ENCODE measurements at places on chromosomes 2 and 18. TPM values are rescaled to one million over a fixed set of nuclear protein-coding genes. Genes with fewer than 3 reads are reported as not detected.
A peak's percentile ranks its signal among the peaks of the same experiment; 100 is the strongest.

- no peak for DNase-seq
These were observed 26.1 kb upstream of the WIPF1 start for GRCh38 chr2:174623690-174624089.

- DNase-seq: no peak
These were observed 100.0 kb downstream of the BIN1 start for GRCh38 chr2:127006962-127007361.

DNA sequence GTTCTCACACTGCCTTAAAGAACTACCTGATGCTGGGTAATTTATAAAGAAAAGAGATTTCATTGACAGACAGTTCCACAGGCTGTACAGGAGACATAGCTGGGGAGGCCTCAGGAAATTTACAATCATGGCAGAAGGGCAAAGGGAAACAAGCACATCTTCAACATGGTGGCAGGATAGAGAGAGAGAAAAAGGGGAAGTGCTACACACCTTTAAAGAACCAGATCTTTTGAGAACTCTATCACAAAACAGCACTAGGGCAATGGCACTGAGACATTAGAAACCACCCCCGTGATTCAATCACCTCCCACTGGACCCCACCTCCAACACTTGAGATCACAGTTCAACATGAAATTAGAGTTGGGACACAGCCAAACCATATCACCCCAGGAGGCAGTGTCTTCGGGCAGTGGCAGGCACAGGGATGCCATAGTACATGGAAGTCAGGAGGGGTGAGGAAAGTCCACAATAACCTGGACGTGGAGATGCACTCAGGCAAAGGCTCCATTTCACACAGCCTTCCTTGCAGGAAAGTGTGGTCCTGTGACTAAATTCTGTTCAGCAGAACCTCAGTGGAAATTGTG lies 120.4 kb upstream of the SERPINE2 start:
- DNase-seq: no peak

- no peak for DNase-seq
These were observed 74.8 kb downstream of the VAPA start for GRCh38 chr18:9988665-9989064.

- DNase-seq: no peak
These were observed 51.9 kb downstream of the MAP4K3 start for GRCh38 chr2:39385172-39385571.

DNA sequence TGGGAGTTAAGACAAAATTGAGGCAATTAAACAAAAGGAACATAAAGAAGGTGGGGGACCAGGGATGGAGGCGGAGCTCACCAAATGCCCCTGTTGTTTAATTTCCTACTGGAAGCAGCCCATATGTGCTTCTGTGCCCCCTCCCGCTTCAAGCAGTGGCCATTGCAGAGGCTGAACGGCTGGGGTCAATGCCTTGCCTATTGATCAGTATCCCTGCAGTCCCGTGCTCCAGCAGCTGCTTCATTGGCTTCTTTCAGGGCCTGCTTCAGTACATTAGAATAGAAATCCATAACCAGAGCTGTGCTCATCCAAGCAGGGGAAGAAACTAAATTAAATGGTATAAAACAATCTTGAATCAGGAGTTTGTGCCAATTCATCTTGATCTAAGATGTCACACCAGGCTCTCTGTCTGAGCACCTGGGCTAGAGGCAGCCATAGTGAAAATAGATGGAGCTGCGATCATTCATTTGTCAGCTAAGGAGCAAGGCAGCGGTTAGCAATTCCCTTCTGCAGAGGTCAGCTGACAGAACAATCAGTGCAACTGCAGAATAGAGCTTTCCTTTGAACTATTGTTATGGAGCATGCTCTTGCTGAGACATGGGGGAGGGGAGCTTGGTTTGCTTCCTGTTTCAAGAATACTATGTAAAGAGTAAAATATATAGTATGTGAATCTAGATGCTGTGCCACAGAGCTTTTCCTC lies 222.4 kb downstream of the WDR7 start:
- peak; percentile 14 for DNase-seq

GRCh38 chr18:23784832-23785245 lies 95.6 kb downstream of the LAMA3 start:
- peak; percentile 34 for DNase-seq

- no peak for DNase-seq
These were observed 14.7 kb upstream of the MAPRE2 start for GRCh38 chr18:35026407-35027061.

- no peak for DNase-seq
These were observed 93.6 kb upstream of the FZD5 start for GRCh38 chr2:207863345-207863744.

DNA sequence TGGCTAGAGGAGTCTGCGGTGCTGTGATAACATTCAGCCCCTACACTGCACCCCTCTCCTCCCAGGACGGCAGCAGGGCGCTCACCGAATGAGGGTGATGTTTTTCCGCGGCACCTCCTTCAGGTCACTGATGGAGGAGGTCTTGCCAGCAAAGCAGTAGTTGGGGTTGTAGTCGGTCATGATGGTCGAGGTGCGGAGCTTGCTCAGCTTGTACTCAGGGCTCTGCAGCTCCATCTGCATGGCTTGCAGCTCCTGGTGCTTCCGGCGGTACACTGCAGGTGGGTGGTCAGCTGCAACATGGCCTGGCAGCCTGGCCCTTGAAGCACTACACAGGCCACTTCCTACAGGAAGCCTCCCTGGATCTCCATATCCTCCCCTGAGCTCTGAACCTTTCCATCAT lies 108.0 kb downstream of the CLIP4 start:
- no peak for DNase-seq

DNA sequence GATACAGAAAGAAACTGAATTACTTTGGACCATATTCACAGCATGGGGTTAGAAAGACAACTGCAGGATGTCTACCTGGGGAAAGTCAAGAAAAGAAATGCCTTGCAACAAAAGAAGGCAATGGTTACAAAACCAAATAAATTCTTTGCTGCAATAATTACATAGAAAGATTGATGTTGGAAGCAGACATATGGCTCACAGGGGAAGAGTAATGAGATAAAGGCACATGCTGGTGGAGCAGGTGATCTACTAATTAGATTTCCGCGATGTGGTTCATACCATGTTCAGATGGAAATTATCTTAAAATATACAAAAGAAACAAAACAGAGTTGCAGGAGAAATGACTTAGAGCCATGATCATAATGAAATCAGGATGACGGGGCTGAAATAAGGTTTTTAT lies 718.8 kb upstream of the PKDCC start:
- DNase-seq: no peak

DNA sequence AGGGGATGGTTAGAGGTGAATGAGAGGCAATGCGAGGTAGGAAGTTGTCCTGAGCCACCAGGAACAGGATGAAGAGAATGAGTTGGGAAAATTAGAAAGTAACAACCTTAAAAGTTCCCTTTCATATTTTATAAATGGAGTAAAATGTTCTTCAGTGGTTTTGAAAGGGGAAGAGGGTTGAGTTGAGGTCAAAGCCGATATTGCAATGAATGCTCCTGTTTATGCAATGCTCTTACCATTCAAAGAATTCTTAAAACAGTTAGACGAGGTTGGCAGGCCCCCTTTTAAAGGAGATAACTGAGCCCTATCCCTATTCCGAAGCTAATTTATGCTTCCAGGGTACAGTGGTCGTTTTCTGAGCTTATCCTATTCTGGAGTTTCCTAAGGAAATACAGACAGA lies 2110.3 kb upstream of the CELF4 start:
- DNase-seq: no peak

DNA sequence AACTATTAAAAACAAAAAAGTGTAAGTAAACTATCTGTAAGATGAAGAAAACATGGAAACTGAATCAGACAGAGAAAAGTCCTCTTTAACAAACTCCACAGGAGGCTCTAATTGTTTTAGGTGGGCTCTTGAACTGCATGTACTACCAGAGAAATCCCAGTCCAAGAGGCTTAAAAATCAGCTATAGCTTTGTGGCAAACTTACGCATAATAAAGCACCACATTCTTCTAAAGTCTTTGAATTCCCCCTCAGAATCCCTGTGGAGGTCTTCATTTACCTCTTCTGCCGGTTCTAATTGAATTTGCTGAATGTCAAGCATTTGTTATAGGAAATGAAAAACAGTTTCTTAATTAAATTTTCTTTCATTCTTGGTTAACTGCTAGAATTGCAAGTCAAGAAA lies 40.8 kb downstream of the CHN1 start:
- DNase-seq: peak; percentile 37

- DNase-seq: no peak
These were observed 2.3 kb downstream of the ARL4C start for GRCh38 chr2:234494361-234495250.

- DNase-seq: no peak
These were observed 88.4 kb downstream of the MEP1B start for GRCh38 chr18:32278177-32278799.

DNA sequence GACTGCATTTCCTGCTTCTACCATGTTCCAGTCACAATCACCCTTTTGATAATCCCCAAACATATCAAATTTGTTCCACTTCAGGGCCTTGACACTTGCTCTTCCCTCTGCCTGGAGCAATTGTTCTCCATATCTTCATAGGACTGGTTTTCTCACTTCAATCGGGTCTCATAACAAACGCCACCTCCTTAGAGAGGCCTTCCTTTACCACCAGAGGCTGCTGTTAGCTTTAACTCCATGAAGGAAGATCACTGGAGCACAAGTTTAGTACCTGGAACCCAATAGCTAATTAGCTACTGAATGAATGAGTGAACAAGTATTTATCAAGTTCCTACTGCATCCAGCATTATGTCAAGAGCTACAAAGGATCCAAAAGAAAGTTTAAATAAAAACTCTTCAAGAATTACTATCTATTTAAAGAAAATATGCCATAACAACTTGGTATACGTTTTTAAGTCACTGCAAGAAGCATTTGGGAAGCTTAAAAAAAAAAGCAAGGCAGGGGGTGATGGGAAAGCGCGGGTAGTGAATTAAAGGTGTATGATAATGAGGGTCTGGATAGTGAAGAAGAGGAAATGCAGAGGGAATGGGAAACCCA lies 58.8 kb downstream of the BAZ2B start:
- peak; percentile 42 for DNase-seq

DNA sequence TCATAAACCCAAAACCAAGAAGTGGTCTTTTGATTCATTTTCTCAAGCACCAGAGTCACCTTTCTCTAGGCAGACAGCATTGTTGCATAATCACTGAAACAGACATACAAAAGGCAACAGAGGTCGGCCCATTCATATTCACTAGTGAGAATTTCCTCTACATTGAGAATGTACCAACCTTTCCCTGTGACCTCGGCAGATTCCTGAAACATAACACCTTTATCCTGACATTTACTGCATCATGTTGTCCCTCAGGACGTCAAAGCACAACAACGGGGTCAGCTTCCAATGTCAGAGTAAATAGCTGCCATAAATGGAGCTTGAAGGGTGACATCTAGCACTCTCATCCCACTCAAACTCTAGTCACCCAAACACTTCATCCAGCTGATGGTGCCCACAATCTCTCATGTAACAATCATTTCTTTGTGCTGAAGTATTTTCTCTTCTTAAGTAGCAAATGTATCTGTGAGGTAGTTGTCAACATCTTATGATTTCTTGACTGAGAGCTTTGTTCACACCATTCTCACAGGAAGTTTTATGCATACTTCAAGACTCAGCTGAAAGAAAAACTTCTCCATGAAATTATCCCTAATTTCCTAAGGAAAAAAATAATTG lies 802.6 kb upstream of the CHAC2 start:
- DNase-seq: no peak

DNA sequence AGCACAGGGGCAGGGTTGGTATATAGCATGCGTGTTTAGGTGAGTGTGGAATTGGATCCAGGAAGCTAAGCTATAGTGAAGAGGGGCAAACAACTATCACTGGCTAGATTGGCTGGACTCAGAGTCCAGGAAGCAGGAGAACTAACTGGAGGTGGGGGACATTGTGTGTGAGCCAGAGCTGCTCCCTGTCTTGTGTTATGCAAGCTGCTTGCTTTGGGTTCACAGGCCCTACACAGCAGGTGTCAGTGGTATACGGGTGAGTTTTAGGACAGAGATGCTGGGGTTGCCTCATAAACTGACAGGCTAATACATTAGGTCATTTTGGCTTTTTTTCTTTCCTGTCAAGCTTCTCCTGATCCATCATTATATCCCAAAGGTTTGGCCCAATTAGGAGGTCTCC lies 87.5 kb downstream of the CCDC85A start:
- no peak for DNase-seq

- no peak for DNase-seq
These were observed 86.8 kb upstream of the GULP1 start for GRCh38 chr2:188204824-188205223.

- no peak for DNase-seq
These were observed 10.0 kb downstream of the NGEF start for GRCh38 chr2:233002829-233003657.

DNA sequence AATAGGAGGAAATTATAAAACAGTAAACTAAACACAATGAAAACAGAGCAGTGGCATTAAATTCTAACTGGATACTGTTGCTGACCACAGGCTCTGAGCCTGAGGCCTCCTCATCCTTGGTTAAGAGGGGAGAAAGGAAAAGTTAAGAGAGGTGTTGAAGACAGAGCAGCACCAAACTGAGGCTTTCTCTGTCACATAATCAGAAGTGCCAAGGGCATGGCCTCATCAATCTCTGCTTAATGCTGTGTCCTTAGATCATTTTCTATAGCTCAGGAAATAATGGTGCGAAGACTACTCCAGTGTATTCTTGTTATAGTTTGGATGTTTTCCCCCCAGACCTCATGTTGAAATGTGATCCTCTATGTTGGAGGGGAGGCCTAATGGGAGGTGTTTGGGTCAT lies 160.9 kb upstream of the SLC1A4 start:
- no peak for DNase-seq

DNA sequence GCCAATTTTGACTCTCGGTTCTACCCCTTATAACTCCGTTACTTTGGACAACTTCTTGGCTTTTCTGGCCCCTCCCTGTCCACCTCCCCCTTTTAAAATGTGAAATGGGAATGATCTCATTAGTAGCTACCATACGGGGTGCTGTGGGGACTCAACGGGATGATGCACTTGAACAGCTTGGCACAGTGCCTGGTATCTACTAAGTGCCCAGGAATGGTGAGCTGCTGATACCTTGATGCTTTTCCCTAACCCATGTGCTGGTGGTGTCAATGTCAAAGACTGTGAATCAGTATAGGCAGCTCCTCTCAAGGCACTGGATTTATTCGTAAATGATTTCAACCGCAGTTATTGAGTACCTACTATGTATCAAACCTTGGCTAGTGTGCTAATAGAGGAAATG lies 204.2 kb downstream of the LOXHD1 start:
- no peak for DNase-seq

GGCX gene
- 61.8 TPM for total RNA-seq

CHRNG gene
- total RNA-seq: not detected

CPS1 gene
- total RNA-seq: 0.62 TPM

DPP4 gene
- total RNA-seq: 1.4 TPM

PRSS56 gene
- not detected for total RNA-seq

LRRTM1 gene
- total RNA-seq: not detected

CYP26B1 gene
- total RNA-seq: 2.1 TPM

SMYD5 gene
- total RNA-seq: 54.5 TPM

SERPINB3 gene
- not detected for total RNA-seq
